Activated T-cell treated with anti-CD3 and anti-CD28 coated beads, Interleukin-2, amount 50 U/mL, for 48 hours (primary cell): ENCODE measurements at places on chromosomes 12 and 14.

GRCh38 chr12:3717283-3717898, 35.5 kb downstream of the CRACR2A start:
- DNase-seq, result no peak

- DNase-seq, result no peak
Measured at GRCh38 chr12:106766393-106766826, 8.1 kb upstream of the RIC8B start.

DNA sequence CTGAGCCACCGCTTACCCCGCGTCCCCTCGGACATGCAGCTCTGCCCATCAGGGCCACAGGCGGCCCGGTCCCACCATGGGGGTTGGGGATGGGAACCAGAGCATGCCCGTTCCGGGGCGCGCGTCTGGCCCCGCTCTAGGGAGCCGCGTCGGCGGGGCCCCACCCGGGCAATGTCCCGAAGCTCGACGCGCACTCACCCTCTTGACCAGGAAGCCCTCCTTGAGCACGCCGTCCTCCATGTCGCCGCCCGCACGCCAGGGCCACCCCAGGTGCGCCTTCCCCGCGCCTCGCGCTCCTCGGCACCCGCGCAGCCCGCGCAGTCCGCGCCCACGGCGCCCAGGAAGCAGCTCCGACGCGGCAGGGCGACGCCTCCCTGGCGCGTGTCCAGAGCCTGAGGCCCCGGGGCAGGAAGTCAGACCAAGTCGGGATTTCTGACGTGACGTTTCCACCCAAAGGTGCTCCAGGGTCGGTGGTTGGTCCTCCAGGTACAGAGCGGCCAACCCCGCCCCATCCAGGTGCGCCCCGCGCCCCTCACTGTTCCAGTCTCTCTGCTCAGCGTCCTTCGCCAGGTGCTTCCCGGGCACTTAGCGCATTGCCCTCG, at the start of gene PLEK2:
Gene PLEK2 (minus strand): TSS at position 346 of the 602 bp plus-strand sequence. CDS start 106 bp downstream, at position 240.
- DNase-seq, result peak; percentile 49

DNA sequence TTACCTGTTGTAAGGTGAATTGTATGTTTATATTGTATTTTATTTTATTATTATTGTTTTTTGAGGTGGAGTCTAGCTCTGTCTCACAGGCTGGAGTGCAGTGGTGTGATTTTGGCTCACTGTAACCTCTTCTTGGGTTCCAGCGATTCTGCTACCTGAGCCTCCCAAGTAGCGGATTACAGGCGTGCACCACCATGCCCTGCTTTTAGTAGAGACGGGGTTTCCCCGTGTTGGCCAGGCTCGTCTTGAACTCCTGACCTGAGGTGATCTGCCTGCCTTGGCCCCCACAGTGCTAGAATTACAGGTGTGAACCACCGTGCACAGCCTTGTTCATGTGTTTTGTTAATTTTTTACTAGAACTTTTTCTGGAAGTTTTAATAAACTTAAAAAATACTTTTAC, 3.8 kb downstream of the ATF7IP start:
- DNase-seq, result no peak

GRCh38 chr12:105466901-105467598, 136.6 kb downstream of the C12orf75 start:
- DNase-seq, result no peak

DNA sequence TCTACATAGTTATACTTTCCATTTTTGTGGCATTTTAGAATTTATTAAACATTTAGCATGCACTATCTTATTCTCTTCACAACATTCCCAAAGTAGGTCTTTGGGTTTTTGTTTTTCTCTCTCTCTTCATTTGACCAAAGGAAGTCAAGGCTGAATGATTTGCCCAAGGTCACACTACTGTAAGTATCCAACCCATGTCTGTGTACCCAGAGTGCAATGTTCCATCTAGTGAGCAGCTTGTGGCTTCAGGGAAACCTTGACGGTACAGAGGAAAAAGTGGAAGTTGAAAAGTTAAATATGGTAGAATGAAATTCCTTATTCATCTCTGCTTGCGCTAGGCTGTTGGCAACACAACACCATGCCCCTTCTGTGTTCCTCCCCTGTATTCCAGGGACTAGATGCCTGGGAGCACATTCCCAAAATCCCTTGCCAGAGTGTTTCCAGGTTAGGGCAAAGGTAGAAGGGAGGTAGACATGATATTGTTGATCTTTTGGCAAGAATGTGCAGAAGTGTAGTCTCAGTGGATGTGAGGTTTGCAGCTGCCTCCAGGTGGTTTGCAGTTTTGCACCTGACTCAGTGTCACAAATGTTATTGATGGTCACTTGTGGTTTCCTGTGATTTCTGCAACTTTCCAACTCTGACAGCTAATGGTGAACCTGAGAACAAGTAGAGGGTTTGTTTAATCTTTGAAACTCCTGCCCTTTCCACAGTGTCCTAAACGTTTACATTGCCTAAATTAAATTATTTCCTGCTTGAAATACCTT, 196.7 kb downstream of the RMST start:
- no peak for DNase-seq

- DNase-seq, result no peak
Measured at GRCh38 chr12:115898670-115899069, 378.8 kb downstream of the MED13L start.

- no peak for DNase-seq
Measured at GRCh38 chr14:76916040-76916715, 90.0 kb downstream of the LRRC74A start.

GRCh38 chr14:92135269-92135668, 13.5 kb downstream of the CPSF2 start:
- DNase-seq, result no peak

DNA sequence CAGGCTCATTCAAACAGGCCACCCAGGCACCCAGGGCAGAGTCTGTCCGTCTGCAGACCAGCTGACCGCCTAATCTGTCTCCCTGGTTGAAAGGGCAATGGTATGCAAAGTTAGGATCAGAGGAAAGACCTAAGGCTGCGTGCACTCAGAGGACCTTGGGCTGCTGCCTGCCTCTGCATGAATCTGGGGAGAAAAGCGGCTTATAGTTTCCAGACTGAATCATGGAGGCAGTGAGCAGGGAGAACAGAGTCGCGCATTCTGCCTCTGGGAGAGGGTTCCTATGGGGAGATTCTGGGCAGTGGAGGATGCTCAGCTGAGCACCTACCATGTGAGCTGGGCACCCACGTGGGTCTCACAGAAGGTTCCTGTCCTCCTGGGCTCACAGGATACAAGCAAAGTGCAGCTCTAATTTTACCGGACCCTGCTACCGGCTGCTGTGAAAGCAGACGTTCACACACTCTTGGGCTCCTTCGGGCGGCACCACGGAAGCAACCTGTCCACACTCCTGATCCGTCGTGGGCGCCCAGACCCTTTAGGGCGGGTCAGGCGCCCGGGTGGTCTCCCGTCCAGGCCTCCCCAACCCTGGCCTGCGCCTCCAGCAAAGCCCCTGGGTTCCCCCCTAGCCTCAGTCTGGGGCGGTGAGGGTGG, 772 bp downstream of the SCARB1 start:
- DNase-seq, result peak; percentile 41

DNA sequence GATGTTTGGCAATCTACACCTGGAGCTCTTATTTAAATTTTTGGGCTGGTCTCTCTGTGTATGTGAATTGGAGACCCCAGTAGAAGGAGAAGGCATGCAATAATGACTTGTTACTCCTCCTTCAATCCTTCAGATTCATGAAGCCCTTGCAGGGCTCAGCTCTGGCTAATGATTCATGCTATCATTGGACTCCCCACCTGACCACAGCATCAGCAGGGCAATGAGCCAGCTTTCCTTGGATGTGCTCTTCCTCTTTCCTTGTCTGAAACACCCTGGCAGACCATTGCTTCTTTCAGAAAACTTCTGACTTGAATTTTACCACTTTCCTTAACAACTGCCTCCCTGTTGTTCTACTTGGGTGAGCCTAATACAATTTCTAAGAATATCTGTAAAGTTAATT, 1019.2 kb downstream of the AACS start:
- DNase-seq, result no peak

- no peak for DNase-seq
Measured at GRCh38 chr12:38544330-38545066, 227.9 kb downstream of the ALG10B start.

GRCh38 chr14:88188745-88189416, 134.2 kb downstream of the KCNK10 start:
- no peak for DNase-seq

GRCh38 chr14:92473969-92474535, 39.5 kb upstream of the RIN3 start:
- DNase-seq, result no peak

DNA sequence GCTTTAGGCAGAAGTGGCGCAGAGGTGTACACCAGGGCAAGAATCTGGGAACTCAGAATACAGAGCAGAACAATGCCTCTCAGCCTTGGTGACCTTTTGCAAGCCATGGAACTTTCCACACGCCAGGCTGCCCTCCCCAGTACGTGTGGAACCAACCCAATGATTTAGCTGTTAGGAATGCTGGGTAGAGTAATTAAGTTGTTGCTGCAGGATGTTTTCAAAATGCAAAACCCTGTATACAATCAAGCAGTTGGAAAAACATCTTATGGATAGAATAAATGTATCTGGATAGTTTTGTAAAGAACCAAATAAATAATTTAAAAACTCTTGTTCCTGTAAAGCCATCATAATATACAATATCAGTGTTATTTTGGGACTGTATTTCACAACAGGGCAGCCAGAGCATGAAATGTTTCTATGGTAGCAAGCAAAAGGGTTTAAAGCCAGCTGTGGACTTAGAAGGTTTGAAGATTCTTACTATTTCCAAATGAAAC, 19.4 kb downstream of the PPP1R36 start:
- DNase-seq, result no peak

GRCh38 chr14:71206766-71207371, 299.6 kb downstream of the PCNX1 start:
- no peak for DNase-seq

DNA sequence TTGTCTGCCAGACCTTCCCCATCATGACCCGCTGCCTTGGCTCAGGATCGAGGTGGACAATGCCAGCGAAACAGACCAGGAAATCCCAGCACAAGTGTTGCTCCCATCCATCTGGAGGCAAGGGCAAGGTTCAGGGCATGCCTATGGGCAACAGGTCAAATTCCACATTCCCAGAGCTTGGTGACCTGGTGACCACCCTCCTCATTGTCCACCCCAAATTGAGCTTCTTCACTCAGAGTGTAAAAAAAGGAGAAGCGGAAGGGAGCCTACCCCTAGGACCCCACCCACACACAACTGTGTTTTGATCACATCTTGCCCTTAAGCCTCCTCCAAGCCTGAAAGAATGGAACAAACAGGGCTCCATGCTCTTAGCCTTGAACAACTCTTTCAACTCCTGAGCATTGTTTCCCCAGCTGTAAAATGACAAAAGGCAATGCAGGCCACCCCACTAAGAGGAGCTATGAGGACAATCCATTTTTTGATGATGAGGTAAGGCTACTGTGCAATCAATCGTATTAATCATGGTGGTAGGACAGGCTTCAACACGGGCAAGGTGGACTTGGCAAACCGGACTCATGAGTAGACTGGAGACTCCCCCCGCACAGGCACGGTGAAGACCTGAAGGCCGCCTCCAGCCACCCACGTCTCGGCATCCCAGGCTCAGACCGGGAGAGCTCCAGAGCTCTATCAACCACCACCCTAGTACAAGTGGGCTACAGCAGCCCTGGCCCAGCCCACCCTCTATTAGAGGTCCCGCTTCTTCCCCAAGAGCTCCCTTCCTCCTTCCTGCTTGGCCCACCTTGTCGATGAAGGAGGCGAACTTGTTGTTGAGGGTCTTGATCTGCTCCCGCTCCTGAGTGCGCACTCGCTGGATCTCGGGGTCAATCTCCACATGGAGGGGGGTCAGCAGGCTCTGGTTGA, 866 bp downstream of the KRT79 start:
- no peak for DNase-seq

DNA sequence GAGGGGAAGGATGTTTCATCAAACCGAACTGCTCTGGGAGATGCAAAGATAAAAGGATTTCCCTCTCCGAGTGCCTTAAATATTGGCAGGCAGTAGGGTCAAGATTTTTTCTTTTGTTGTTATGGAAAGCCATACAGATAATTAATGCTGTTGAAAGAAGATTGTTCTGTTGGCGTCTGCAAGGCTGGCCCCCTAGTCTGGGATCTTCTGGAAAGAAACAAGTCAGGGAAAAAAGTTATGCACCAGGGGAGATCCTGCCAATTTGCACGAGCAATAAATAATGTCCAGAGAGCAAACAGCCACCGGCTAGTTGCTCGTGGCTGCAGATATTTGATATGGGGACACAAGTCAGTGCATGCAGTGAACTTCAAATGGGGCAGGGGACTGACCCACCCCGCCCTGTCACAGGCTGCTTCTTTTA, 202.1 kb upstream of the MYL2 start:
- no peak for DNase-seq

DNA sequence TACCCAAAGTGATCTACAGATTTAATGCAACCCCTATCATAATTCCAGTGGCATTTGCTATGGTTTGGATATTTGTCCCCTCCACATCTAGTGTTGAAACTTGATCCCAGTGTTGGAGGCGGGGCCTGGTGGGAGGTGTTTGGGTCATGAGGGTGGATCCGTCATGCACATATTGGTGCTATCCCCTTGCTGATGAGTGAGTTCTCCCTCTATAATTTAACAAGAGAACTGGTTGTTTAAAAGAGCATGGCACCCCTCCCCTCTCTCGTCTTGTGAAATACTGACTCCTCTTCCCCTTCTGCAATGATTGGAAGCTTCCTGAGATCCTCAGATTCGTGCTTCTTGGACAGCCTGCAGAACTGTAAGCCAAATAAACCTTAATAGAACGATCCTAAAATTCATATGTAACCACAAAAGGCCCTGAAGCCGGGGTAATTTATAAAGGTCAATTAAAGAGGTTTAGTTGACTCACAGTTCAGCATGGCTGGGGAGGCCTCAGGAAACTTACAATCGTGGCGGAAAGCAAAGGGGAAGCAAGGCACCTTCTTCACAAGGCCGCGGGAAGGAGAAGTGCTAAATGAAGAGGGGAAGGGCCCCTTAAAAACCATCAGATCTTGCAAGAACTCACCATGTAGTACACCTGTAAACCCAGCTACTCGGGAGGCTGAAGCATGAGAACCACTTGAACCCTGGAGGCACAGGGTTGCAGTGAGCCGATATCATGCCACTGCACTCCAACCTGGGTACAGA, 41.2 kb downstream of the SLC39A9 start:
- DNase-seq, result no peak

DNA sequence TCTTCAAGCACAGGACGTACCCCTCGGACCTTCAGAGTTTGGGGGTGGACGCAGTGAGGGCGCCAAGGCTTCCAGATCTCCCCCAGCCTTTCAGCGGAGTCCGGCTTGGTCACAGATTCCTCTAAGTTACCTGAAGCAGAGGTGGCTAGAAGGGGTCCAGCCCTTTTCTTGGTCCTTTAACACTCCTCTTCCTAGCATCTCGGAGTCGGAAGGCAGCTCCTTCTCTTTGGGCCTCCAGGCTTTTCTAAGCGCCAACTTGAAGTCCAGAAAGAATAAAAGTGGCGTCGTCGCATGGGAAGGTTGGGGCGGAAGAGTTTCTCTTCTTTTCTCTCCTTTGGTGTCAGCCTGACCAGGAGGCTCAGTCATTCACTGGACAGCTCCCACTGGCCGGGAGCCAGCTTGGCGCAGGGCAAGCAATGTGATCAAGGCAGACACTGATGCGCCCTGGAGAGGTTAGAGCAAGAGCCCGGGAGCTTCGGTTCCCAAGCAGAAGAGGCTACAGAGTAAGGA, 9.6 kb downstream of the OR6S1 start:
- no peak for DNase-seq
